Activated T-cell treated with anti-CD3 and anti-CD28 coated beads, Interleukin-2, amount 50 U/mL, for 72 hours (primary cell): ENCODE measurements at places on chromosomes 12 and 14. TPM values are rescaled to one million over a fixed set of nuclear protein-coding genes. Genes with fewer than 3 reads are reported as not detected.

Gene RPL10L
- total RNA-seq: not detected

GRCh38 chr12:43105426-43105981 is 446.5 kb downstream of the ADAMTS20 start:
- H3K27me3 ChIP-seq: no peaks in the 10 kb centered on the region
- DNase-seq: no peak
- H3K27ac ChIP-seq: no peak overlapping the region
- H3K36me3 ChIP-seq: no peaks in the 10 kb centered on the region
- no peak overlapping the region for H3K4me3 ChIP-seq

- H3K27me3 ChIP-seq: no peaks in the 10 kb centered on the region
- H3K4me1 ChIP-seq: peaks cover 53% of the 10 kb centered on the region
- DNase-seq: no peak
- peaks cover 21% of the 10 kb centered on the region for H3K36me3 ChIP-seq
Measured at GRCh38 chr12:54504550-54504949, 7.0 kb downstream of the NCKAP1L start.

DNA sequence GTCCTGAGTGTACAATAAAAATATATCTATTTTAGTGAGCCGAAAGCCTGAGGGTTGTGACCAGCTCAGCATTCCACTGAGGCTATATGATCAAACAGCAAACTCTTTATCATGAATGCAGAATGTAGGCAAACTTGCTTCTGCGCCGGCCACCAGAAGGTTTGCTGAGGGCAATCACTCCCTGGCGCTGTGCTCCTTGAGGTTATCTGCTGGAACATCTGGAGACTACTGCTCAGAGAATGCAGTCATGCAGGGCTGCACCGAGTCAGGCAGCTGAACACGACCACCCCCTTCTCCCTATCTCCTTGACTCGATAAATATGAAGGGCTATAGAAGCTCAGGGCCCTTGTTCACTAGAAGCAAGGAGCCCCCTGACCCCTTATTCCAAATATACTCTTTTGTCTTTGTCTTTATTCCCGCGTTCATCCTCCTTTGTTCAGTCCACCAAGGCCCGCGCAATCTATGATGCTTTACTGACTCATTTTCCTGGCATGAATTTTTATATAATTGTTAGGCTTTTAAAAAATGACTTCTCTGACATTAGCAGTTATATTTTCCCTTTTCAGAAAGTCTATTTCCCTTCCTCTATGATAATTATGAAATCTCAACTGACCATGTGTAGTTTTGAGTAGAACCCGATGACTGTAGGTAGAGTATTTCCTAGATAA is 1089.3 kb downstream of the SLC16A7 start:
- no peak overlapping the region for H3K27ac ChIP-seq
- no peaks in the 10 kb centered on the region for H3K27me3 ChIP-seq
- no peaks in the 10 kb centered on the region for H3K4me1 ChIP-seq
- DNase-seq: no peak

DNA sequence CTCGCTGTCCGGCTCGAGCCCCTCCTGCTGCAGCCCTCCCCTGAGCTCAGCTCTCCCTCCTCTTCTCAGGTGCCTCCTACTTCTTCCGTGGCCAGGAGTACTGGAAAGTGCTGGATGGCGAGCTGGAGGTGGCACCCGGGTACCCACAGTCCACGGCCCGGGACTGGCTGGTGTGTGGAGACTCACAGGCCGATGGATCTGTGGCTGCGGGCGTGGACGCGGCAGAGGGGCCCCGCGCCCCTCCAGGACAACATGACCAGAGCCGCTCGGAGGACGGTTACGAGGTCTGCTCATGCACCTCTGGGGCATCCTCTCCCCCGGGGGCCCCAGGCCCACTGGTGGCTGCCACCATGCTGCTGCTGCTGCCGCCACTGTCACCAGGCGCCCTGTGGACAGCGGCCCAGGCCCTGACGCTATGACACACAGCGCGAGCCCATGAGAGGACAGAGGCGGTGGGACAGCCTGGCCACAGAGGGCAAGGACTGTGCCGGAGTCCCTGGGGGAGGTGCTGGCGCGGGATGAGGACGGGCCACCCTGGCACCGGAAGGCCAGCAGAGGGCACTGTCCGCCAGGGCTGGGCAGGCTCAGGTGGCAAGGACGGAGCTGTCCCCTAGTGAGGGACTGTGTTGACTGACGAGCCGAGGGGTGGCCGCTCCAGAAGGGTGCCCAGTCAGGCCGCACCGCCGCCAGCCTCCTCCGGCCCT is 22.8 kb downstream of the MMP17 start:
- no peaks in the 10 kb centered on the region for H3K36me3 ChIP-seq
- H3K4me1 ChIP-seq: no peaks in the 10 kb centered on the region
- peak; percentile 44 for DNase-seq
- no peak overlapping the region for H3K4me3 ChIP-seq
- H3K27me3 ChIP-seq: no peaks in the 10 kb centered on the region

DNA sequence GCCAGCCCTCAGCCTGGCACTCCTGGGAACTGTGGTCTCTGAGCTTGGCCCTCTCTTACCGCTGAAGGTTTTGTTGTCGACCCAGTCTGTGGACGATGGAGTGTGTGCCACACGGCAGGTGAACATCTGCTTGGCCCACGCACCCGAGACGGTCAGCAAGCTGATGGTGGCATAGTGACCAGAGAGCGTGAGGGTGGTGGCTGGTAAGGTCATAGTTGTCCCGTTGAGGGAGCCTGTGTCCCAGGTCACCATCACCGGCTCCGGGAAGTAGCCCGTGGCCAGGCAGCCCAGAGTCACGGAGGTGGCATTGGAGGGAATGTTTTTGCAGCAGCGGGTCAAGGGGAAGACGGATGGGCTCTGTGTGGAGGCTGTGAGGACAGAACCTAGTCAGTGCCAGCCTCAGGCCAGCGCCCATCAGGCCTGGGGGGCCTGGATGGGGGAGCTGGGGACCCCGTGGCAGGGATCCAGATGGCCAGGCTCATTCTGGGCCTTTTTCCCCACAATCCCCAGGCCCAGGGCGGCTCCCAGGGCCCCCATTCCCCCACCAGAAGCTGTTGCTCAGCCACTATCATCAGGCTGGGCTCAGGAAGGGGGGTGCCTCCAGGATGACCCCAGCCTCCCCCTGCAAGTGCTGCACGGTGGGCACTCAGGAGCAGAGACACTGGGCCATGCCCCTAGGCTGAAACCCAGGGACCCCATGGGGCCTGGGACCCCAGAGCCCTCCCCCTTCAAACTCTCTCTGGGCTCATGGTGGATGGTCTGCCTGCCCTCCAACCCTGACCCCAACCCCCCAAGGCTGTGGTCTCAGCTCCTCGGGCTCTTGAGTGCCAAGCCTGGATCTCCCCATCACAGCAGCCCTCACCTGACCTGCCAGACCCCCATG is 75.2 kb downstream of the TMEM121 start:
- no peaks in the 10 kb centered on the region for H3K27me3 ChIP-seq
- H3K4me1 ChIP-seq: no peaks in the 10 kb centered on the region
- no peak for DNase-seq
- H3K4me3 ChIP-seq: no peak overlapping the region

DNA sequence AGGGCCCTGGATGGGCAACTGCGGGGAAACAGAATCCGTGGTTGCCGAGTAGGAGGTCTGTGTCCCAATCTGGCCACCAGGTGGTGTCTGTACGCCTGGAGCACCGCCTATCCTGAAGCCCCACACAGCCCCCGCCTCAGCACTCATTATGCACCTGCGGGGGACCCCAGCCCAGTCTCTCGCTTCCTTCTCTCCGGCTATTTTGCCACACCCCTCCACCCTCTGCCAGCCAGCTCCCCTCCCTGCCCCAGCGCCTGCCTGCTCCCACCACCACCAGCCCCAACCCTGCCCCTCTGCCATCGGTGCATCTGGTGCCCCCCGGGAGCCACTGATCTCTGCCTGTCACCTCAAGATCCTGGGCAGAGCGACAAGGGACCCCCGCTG is 2.2 kb upstream of the NXPH4 start:
- peak; percentile 78 for DNase-seq
- no peak overlapping the region for H3K27ac ChIP-seq
- H3K27me3 ChIP-seq: peaks cover 53% of the 10 kb centered on the region
- peak overlapping the region; percentile 19 for H3K4me3 ChIP-seq
- H3K4me1 ChIP-seq: peaks cover 32% of the 10 kb centered on the region

- peaks cover 7% of the 10 kb centered on the region for H3K27me3 ChIP-seq
- peak overlapping the region; percentile 73 for H3K4me3 ChIP-seq
- H3K4me1 ChIP-seq: peaks cover 46% of the 10 kb centered on the region
- peak overlapping the region; percentile 89 for H3K27ac ChIP-seq
Measured at GRCh38 chr14:71141701-71142374, 234.6 kb downstream of the PCNX1 start.

- H3K27ac ChIP-seq: peak overlapping the region; percentile 73
- peaks cover 45% of the 10 kb centered on the region for H3K4me1 ChIP-seq
- no peak for DNase-seq
- H3K36me3 ChIP-seq: peaks cover 21% of the 10 kb centered on the region
Measured at GRCh38 chr12:47377414-47378221, 297.9 kb upstream of the AMIGO2 start.

GRCh38 chr12:132363661-132364347 is 34.4 kb upstream of the GALNT9 start:
- H3K36me3 ChIP-seq: no peaks in the 10 kb centered on the region
- H3K27ac ChIP-seq: no peak overlapping the region
- H3K4me3 ChIP-seq: no peak overlapping the region
